Mucosa of gallbladder (tissue), 1 donor: ENCODE measurements at places on chromosomes 12 and 14. TPM values are rescaled to one million over a fixed set of nuclear protein-coding genes. Genes with fewer than 3 reads are reported as not detected.

The ADGRD1 gene
- 96.1 TPM for total RNA-seq

The INSM2 gene
- not detected for total RNA-seq

The LGR5 gene
- total RNA-seq = not detected

The INHBC gene
- not detected for total RNA-seq

The FAM90A1 gene
- total RNA-seq = 0.29 TPM

The DMAC2L gene
- total RNA-seq = 15.9 TPM

The RBM25 gene
- 49.3 TPM for total RNA-seq

The HOXC4 gene
- total RNA-seq = 0.89 TPM

The TMCC3 gene
- 6.1 TPM for total RNA-seq

The PTPRR gene
- 7.7 TPM for total RNA-seq

The MIPOL1 gene
- 12.3 TPM for total RNA-seq

The PLXNC1 gene
- 17.6 TPM for total RNA-seq

The PMCH gene
- not detected for total RNA-seq

The ANKRD33 gene
- not detected for total RNA-seq

The ADAM20 gene
- 0.60 TPM for total RNA-seq

The CLEC4A gene
- 1.6 TPM for total RNA-seq

The SMOC1 gene
- 3.1 TPM for total RNA-seq

The CD163 gene
- total RNA-seq = 92.6 TPM

The DIO2 gene
- total RNA-seq = 1.8 TPM

The KRT71 gene
- total RNA-seq = not detected

The P2RX7 gene
- 7.7 TPM for total RNA-seq

The SLC22A17 gene
- total RNA-seq = 64.3 TPM

The TAMALIN gene
- total RNA-seq = 23.9 TPM

The GLIPR1L1 gene
- not detected for total RNA-seq

The TAS2R7 gene
- not detected for total RNA-seq

The PXMP2 gene
- 89.8 TPM for total RNA-seq

The EPYC gene
- not detected for total RNA-seq

The APOF gene
- total RNA-seq = 0.20 TPM

The PAX9 gene
- total RNA-seq = not detected

The FSCB gene
- total RNA-seq = not detected

The MGAT2 gene
- total RNA-seq = 43.0 TPM

The TCL1B gene
- not detected for total RNA-seq

The RPL6 gene
- 769 TPM for total RNA-seq

The TBPL2 gene
- total RNA-seq = not detected

The MGAT4C gene
- 0.60 TPM for total RNA-seq

The TAS2R42 gene
- not detected for total RNA-seq

The KDM2B gene
- total RNA-seq = 26.9 TPM

The CLEC2D gene
- 9.0 TPM for total RNA-seq

The CLIP1 gene
- total RNA-seq = 71.6 TPM

The KLRB1 gene
- 6.4 TPM for total RNA-seq

The AJUBA gene
- 53.3 TPM for total RNA-seq

The LRTM2 gene
- total RNA-seq = not detected

The ESPL1 gene
- 1.5 TPM for total RNA-seq

The COCH gene
- 0.37 TPM for total RNA-seq

The DNAI7 gene
- total RNA-seq = 1.4 TPM

The CCDC196 gene
- not detected for total RNA-seq

The HEATR5A gene
- total RNA-seq = 41.6 TPM

The AICDA gene
- 2.2 TPM for total RNA-seq

The GALNT8 gene
- 0.43 TPM for total RNA-seq
